ENCODE measurements at places on chromosomes 4 and X.
A peak's percentile ranks its signal among the peaks of the same experiment; 100 is the strongest.

DNA sequence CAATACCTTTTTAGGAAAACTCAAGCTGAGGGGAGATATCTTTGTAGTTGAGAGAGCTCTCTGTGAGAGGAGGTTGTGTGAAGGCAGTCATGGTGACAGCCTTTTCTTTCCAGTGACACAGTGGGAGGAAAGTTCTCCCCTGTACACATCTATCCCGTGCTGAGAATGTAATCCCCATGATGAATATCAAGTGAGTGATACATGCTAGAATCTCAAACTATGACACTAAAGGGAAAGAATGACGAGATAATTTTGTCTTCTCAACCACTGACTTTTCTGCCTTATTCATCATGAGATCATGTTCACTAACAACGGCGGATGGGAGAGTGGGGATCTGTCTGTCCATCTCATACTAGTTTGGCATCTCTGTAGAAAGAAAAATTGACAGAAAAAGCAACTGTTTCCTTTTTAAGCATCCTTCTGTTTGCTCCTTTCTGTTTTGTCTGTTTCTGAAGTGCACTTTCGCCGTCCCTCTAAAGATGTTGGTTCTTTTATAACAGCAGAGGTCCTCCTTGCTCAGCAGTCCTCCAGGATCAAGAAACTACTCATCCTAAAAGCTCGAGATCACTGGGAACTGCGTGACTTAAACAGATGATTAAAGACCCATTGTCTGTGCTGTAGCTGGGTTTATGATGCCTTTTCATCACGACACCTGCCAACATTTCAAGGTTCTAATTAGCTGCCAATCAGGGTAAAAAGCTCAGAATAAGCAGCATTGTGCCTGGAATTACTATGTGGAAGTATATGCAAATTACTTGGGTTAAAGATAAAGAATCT lies 137.6 kb downstream of the DCK start:
- DNase-seq = peak; percentile 32

DNA sequence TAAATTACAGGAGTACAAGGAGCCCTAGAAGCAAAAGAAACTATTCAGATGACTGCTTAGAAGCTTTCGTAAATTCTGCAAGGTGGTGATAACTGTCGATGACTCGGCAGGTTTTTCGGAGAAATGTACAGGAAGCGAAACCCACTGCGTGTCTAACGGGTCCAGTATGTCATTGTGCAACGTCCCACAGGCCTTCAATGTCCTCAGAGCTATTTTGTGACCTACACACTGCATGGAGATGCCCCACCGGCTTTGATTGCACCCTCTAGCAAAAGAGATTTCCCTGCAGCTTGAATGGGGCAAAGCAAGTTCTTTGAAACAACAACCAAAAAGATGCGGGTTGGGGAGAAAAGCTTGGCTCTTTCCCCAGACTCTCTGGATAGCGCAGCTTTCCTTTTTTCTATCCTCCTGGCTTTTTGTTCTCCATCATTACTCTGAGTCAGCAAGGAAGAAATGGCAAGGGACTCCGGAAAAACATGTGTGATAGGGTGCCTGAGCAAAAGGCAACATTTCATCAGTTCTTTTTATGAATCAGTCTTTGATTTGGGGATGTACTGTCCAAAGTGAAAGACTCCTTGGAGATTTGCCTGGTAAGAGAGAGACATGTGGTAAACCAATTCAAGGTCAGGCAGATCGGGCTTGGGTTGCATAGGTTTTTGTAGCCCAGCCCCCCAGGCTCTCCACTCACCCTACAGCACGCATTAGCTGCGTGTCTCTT lies 112.0 kb upstream of the TBL1X start:
- peak; percentile 70 for DNase-seq

DNA sequence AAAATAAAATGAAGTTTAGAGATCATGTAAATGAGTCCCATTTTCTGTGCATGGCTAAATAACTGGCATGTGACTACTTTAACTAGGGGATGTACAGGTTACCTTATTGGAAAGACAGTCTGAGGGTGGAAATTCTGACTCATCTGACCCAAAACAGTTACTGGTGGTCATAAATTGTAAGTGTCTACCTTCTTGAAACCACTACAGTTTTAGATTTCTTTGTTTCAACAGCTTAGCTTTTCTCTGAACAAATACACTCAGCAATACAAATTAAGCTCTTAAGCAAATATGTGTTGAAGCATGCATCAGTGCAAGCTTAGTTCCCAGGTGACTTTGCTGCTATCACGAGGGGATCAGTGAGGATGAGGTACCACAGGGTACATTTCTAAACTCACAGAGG lies 60.7 kb upstream of the PGM2 start:
- DNase-seq = no peak

DNA sequence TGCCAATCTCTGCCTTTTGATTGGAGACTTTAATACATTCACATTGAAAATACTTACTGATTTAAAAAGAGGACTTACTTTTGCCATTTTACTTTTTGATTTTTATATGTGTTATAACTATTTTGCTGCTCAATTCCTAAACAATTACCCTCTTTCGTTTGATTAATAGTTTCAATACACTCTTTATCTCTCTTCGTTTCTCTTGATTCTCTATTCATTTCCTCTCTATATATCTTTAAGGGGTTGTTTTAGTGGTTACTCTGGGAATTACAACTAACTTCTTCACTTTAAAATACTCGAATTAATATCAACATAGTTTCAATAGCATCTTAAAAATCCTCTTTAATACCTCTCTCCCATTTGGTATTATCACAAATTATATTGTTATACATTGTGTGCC lies 116.6 kb downstream of the PTCHD1 start:
- DNase-seq = no peak

DNA sequence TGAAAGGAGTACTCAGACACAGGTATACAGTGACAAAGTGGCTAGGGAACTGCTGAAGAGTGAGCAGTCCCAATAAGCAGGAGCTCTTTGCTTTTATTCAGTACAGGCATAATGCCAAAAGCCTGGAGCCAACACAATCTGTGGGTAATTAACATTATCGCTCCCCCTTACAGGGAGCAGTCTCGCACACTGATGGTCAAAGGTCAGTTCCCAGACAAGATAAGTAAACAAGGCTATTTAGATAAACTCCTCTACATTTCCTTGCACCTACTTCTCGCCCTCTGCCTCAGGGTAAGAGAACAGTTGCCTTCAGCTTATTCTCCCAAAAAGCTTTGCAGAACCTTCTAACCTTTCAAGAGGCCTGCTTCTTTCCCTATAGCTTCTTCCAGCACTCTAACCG lies 73.9 kb upstream of the TAF9B start:
- no peak for DNase-seq

GRCh38 chr4:14929669-14930068 lies 72.6 kb upstream of the CPEB2 start:
- DNase-seq = no peak

DNA sequence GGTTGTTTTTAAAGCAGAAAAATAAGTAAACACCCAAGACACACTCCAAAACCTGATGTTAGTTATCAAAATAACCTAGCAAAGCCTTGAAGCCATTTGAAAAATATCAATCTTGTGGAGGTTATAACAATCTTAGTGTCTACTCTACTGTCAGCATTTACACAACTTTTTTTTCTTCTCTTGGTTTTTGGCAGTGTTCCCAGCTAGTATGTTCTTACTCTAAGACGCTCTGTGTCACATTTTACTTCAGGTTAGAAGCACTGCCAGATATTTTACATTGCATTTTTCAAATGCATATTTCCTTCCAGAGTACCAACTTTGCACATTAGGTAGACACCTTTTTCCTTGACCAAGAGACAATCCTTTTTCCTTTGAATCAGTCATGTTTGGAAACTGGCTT lies 114.0 kb upstream of the INPP4B start:
- no peak for DNase-seq

- DNase-seq = no peak
Observed at GRCh38 chrX:9681422-9681821, 84.2 kb downstream of the GPR143 start.

DNA sequence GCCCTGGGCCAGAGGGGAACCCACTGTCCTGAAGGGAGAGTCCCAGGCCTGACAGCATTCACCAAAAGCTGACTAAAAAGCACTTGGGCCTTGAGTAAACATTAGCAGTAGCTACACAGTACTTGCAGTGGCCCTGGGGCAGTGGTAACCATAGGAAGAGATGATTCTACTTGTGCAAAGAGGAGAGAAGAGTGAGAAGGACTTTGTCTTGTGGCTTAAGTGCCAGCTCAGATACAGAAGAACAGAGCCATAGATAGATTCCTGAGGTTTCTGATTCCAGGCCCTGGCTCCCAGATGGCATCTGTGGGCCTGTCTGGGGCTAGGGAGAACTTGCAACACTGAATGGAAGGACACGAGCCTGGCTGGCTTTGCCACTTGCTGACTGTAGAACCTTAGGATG lies 100.5 kb downstream of the PTCHD1 start:
- DNase-seq = no peak

GRCh38 chr4:15920723-15921591 lies 17.6 kb downstream of the FGFBP1 start:
- DNase-seq = peak; percentile 95

- no peak for DNase-seq
Observed at GRCh38 chr4:74258963-74259362, 49.3 kb upstream of the EPGN start.

DNA sequence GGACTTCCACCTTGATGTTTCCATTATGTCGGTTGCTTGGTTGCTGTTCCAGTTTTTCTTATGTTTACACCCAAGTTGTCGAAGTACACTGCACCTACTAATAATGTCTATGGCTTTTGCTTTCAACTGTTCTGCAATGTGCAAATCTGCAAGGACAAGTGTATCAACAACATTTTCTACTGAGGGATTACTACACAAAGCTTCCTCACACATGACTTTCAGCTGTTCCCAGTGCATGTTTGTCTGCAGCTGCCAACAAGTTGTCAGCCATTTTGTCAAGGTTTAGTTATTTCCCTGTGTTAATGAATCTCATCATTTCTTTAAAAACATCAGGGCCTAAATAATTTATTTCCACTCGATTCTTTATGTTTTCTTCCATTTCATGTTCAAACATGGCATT lies 45.4 kb upstream of the UGT2A3 start:
- DNase-seq = no peak

DNA sequence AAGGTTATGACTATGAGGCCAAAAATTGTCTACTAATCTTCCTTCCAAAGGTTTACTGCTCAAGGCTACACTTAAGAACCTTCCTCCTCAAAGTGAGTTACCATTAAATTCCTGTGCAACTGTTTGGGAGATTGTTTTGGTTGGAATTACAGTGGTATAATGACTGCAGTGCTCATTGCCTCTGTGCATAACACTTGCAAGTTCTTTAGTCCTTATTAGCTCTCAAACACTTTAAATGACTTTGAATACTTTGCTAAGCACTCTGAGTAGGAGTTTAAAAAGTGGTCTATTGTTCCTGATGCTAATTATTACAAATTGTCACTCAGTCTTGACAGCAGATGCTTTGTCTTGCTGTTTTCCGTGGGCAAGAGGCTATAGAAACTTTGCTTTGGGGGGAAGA lies 422.8 kb upstream of the PABPC4L start:
- DNase-seq = no peak

- DNase-seq = no peak
Observed at GRCh38 chr4:65482410-65482809, 187.9 kb downstream of the EPHA5 start.

DNA sequence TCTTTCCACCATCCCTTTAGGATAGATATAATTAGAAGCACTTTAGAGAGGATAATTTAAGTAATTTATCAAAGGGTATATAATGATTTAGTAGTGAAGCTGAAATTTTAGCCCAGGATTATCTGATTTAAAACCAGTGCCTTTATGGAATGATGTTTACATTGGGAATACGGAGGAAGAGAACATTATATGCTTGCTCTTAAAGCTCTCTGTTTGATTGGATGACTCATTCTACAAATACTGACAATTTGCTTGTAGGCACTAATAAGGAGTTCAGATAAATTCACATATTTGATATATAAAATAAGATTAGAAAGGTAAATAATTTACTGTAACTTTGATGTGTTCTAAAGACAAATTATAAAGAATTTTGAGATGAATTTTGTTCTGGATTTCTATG lies 84.7 kb downstream of the SH3BGRL start:
- DNase-seq = no peak

DNA sequence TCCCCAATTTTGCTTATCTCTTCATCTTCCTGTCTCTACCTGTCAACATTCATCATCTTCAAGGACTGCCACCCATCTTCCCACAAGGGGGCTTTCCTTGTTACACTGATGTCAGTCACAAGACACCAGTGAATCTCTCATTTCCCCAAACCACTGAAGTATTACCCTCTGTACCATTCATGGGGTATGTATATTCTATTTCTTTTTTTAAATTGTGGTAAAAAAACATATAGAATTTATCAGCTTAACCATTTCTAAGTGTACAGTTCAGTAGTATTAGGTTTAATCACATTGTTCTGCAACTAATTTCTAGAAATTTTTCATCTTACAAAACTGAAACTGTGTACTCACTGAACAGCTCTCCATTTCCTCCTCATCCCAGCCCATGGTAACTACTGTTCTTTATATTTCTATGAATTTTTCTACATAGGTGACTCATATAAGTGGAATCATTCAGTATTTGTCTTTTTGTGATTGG lies 98.6 kb downstream of the LARP7 start:
- DNase-seq = no peak

GRCh38 chr4:3809451-3810110 lies 43.4 kb downstream of the ADRA2C start:
- no peak for DNase-seq

DNA sequence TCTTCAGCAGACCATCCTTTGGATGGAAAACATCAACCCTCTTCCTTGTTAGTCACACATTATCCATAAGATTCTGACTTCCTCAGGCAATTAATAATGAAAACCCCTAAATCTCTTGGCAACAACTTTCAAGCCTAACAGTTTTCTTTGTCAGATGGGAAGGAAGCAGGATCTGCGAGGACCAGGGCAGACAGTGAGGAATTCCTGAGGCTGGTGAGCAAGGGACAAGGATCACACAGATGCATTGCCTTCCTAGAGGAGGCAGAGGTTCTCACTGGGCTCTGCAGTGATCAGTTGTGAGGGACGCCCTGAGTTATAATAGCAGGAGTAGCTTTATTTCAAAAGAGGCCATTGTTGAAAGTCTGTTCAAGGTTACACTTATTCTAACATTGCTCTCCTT lies 195.4 kb downstream of the SLIT2 start:
- no peak for DNase-seq

GRCh38 chrX:118847676-118848075 lies 24.1 kb downstream of the ZCCHC12 start:
- no peak for DNase-seq

DNA sequence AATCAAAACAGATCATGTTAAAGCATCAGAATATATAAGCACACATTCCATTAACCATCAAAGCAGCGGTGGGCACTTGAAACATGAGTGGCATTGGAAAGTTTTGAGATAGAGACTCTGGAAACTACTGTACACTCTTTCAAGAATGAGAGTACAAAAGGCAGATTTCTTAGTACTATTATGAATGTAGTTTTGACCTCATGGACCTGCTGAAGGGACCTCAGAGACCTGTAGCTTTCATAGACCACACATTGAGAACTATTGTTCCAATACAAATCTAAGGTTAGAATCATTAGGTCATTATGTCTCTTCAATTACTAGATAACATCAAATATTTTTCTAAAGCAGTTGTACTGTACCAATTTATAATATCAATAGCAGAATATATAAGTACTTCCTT lies 283.6 kb downstream of the RPA4 start:
- no peak for DNase-seq
